M059J (cell line): ENCODE measurements at places on chromosomes 16 and 17. TPM values are rescaled to one million over a fixed set of nuclear protein-coding genes. Genes with fewer than 3 reads are reported as not detected.

- peak; percentile 98 for DNase-seq
Measured at GRCh38 chr16:64440421-64440831, 681.4 kb downstream of the CDH11 start.

GRCh38 chr17:43757171-43757660, 1.4 kb downstream of the SOST start:
- DNase-seq = no peak

- no peak for DNase-seq
Measured at GRCh38 chr16:74249254-74249653, 47.4 kb upstream of the PSMD7 start.

GRCh38 chr17:57808882-57809281, 41.0 kb downstream of the MRPS23 start:
- DNase-seq = no peak

DNA sequence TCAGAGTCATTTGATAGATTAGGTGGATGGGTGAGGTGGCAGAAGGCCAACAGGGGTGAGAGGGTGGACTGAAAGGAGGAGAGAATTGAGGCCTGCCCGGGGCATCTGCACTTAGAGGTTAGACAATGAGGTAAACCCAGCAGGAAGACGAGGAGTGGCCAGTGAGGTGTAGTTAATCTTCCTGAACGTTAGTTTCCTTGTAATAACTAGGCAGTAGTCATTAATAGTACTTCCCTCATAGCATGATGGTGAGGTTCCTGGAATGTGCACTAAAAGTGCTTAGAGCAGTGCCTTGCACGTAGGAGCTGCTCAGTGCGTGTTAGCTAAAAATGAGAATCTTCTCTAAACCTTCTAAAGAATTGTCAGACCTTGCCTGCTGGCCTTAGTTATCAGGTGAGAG, 13.5 kb upstream of the KSR1 start:
- DNase-seq = no peak

GRCh38 chr16:77816293-77816692, 27.9 kb downstream of the VAT1L start:
- peak; percentile 38 for DNase-seq

- DNase-seq = peak; percentile 38
Measured at GRCh38 chr17:62995377-62995885, 29.4 kb downstream of the TANC2 start.

GRCh38 chr16:2468725-2469398, 2.2 kb upstream of the NTN3 start:
- DNase-seq = peak; percentile 65

GRCh38 chr16:72469932-72470331, 298.0 kb upstream of the PMFBP1 start:
- no peak for DNase-seq

DNA sequence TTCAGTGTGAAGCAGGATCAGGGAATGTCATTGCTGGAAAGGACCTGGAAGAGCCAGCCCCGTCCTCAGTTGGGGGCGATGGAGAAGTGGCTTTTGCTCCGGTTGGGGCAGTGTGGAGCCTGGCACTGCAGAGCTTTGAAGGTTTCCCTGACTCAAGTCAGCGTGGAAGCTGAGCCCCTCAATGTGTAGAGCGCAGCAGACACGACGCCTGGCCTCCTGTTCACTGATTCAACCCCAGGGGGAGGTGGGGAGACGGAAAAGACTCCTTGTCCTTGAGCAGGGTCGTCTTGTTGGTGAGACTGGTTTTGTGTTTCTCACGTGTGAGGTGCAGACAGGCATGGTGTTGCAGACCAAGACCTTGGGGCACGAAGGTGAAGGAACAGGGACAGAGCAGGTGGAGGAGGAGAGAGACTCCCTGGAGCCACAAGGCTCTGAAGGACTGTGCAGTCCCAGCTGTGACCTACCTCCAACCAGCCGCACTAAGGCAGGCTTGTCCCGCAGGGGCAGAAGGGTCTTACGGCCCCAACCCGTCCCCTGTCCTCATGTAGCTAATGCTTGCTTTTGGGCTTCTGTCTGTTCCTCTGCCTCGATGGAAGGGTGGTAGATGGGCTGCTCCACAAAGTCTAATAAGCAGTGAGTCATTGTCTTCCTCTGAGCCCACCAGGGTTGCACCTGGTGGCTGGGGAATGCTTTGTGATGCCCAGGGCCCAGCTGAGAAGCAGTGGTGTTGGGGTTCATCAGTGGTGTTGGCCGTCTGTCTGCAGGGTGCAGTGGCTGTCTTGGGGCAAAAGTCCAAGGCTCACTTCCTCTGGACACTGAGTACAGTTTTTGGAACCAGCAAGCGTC, 47.8 kb downstream of the MPRIP start:
- no peak for DNase-seq

GRCh38 chr17:5975661-5976060, 94.5 kb upstream of the WSCD1 start:
- DNase-seq = no peak

DNA sequence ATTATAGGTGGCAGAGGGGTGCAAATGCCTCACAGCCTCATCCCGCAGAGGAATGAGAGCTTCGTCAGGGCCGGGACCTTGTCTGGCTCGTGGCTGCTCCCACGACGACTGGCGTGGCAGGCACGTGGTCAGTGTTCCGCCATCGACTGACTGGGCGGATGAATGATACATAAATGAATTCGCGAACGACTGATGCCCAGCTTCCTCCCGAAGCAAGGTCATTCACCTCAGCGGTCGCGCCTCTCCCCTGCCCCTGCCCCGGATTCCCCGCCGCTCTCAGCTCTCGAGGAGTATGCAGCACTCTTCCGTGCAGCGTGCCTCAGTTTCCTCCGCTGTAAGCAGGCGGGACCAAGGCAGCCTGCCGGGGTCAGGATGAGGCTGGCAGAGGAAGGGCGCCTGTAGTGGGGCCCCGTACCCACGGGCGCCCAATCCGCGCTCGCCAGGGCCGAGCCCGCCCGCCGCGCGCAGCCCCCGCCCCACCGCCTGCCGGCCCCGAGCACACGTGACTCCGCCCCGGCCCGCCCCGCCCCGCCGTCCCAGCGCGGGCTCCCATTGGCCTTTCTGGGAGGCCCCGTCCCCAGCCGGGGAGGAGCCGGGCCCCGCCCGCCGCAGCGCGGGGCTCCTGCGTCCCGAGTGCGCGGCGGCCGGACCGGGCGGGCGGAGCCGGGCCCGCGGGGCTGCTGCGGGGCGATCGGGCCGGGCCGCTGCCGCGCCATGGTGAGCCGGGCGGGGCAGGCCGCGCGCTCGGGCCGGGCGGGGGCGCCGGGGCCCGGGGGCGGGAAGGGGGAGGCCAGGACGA, at the start of gene SNN:
TSS of gene SNN (plus strand) at position 632 of the 799 bp plus-strand sequence. CDS start 7,605 bp downstream, outside the sequence.
- peak; percentile 84 for DNase-seq

DNA sequence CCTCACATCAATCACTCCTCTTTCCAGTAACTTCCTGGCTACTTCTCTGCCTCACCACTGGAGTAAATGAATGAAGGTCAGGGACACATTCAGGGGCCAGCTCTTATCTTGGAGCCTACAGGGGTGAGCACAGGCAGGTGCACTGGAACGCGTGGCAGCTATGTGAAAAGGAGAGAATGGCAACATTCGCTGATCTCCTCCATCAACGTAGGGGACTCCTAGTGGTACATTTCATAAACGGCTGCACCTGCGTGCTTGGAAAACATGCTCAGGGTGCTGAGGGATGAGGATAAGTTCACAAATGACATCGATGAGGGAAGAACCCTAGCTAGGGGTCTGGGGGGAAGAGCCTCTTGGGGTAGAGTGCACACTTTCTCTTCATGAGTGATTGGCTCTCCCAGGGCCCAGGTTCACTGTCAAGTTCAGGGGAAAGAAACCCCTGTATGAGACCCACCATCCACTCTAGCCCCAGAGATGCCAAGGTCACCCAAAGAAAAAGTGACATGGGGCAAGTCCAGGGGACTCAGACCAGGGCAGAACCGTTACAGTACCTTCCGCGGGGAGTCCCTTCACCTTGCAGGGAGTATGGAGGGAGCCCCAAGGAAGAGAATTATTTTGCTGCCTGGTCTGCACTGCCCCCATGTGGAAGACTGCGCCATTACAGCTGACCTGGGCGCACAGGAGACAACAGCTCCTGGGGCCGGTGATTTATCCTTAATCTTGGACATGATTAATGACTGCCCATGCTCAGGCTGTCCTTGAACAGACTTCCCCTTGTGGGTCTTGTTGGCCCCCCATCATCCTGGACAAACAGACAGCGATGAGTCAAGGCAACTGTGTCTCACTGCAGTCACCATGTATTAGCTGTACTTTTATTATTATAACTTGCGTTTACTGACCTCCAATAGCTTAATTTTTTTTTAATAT, 30.1 kb downstream of the VAC14 start:
- DNase-seq = peak; percentile 71

GRCh38 chr17:22717211-22717610, 1024.9 kb downstream of the KCNJ18 start:
- no peak for DNase-seq

DNA sequence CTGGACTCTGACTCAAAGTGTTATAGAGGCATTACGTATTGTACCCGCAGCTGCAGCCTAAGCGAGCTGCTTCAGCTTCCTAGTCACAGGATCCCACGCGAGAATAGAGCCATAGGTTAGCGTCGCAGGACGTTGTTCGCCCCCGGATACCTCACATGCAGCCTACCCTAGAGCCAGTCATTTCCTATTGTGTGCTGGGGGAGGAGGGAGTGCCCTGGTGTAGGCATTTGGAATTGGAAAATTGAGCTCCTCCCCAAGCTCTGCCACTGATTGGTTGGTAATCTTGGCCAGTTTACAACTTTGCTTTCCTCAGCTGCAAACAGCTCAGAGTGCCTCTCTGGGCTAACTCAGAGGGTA, 530 bp downstream of the NAA60 start:
- DNase-seq = peak; percentile 70

DNA sequence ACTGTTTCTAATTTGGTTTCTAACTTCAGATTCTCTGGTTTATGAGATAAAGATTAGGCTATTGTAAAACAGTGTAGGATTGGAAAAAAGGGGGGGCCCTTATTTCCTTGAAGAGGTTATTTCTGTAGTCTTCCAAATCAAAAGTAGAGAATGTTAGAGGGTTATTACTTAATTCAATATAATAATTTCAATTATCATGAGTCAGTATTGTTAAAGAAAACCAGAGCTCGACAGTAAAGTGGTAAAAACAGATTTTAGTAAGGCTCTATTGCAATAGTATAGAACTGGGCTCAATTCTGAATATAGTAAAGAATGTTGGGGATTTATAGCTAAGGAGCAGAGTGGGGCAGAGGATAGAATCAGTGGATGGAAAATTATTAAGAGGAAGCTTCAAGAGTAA, 140.0 kb downstream of the TANC2 start:
- no peak for DNase-seq

GRCh38 chr16:7910116-7910515, 577.5 kb downstream of the RBFOX1 start:
- no peak for DNase-seq

DNA sequence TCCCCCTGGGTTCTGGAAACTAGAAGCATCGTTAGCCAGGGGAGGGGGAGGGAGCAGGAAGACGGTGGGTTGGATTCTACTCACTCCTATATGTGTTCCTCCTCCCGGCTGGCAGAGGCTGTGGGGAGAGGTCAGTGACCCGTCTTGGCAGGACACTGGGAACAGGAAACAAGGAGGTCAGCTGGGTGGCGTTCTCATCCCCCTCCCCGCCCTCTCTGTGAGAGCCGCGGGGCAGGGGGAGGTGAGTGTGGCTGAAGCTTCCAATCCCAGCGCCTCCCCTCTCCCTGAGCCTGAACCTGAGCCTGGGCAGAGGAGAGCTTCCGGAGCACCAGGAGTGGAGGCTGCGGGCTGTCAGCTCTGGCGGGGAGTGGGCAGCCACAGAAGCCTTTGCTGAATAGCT, 12.5 kb downstream of the GPRC5C start:
- DNase-seq = peak; percentile 64

DNA sequence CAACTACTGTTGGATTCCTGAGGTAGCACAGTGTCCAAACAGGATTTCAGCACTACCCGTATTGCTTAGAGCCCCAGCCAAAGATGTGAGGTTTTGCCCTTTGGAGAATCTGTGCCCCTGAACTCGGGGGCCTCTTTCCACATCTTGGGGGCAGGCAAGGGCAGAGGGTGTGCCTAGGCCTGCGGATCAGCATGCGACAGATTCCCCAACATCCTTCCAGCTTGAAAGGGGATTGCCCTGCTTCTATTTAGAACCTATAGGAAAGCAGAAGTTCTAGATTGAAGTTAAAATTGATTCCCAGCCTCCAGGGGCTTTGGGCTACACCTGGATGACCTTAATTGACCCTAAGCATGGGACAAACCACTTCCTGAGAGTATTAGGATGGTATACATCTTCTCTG, 19.6 kb downstream of the NOD2 start:
- DNase-seq = no peak

DNA sequence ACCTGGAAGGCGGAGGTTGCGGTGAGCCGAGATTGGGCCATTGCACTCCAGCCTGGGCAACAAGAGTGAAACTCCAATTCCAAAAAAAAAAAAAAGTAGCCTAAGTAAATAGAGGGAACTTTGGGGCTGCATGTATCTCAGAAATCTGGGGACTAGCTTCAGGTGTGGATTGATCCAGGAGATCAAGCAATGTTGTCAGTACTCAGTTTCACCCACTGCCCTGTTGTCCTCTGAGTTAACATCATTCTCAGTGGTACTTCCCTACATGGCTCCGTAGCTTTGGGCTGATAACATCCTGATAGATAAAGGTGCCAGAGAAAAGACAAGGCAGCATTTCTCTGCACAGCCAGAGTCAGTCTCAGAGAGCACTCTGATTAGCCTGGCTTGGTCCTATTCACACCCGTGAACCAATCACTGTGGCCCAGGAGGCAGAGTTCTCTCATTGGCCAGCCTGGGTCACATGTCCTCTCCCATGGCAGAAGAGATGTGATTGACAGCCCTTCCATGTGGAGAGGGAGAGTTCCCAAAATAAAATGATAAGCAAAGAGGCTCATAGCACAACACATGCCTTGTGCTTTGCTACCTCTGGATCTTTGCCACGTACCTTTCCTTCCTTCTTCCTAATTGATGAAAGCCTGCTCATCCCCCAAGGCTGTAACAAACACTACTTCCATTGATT, 99.6 kb downstream of the ABCC1 start:
- DNase-seq = no peak

- DNase-seq = no peak
Measured at GRCh38 chr16:29757950-29758466, 12.2 kb upstream of the C16orf54 start.

GRCh38 chr16:81779536-81780320, 637 bp downstream of the PLCG2 start:
- no peak for DNase-seq

GRCh38 chr16:23827057-23827456, 8.7 kb upstream of the PRKCB start:
- no peak for DNase-seq

Gene DYNLRB2
- not detected in 2 replicates for total RNA-seq

Gene AIPL1
- 0.05 TPM in 1 of 2 replicates, not detected in the other for total RNA-seq

Gene ITGA2B
- 0.07 and 0.25 TPM in 2 replicates for total RNA-seq

Gene TPSG1
- not detected in 2 replicates for total RNA-seq

Gene RSKR
- total RNA-seq = 2.2 and 9.7 TPM in 2 replicates

Gene C17orf50
- not detected in 2 replicates for total RNA-seq

Gene NTN1
- total RNA-seq = 0.07 TPM in 1 of 2 replicates, not detected in the other
